WTC11 (cell line): ENCODE measurements at places on chromosomes 2 and 18.
A peak's percentile ranks its signal among the peaks of the same experiment; 100 is the strongest.

GRCh38 chr2:225756198-225756597 lies 356.7 kb downstream of the NYAP2 start:
- no peak for DNase-seq

DNA sequence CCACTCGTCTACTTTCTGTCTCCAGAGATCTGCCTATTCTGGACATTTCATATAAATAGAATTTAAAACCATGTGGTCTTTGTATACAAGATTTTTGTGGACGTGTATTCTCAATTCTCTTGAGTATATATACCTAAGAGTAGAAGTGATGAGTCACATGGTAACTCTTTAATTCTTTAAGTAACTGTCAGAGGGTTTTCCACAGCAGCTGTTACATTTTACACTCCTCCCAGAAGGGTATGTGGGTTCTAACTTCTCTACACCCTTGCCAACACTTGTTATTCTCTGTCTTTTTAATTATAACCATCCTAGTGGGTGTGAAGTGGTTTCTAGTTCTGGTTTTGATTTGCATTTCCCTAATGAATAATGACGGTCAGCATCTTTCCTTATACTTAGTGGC lies 70.9 kb downstream of the MAP3K20 start:
- DNase-seq: no peak

DNA sequence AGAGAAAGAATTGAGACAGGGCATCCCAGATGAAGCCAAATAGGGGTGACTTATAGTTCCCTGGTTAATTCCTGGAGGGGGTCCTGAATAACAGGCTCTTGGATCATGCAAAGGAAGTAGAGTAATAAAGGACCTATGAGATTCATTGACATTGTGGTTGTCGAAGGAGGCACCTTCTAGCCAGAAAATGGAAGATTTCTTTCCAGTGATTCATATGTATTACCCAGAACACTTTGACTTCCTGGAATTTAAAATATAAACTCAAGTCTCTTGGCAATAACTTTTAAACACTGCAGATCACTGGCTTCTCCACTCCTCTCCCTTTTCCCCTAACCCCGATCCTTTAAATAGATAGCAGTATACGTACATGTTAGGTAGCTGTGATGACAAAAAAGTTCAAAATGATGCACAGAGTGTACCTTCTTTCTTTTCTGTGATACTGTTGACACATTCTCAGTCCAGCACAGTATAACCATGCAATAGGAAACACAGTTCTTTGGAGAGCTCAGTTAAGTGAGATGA lies 211.8 kb downstream of the LTBP1 start:
- DNase-seq: no peak

DNA sequence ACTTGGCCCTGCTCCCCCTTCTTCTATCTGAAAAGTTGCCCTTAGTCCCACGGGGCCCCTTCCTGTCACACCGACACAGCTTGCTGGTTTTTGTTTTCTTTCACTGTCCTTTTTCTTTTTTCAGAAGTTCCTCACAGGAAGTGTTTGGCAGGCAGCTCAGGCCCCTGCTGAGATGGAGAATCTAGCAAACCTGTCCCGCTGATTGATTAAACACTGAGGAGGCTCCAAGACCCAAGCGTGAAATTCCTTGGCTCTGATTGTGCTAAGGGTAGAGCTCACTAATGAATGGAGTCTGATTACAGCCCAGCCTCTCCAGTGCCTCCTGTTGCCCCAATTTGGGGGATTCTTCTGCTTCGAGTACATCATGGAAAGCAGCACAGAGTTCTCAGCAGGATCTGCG lies 365.9 kb upstream of the MEX3C start:
- no peak for DNase-seq

DNA sequence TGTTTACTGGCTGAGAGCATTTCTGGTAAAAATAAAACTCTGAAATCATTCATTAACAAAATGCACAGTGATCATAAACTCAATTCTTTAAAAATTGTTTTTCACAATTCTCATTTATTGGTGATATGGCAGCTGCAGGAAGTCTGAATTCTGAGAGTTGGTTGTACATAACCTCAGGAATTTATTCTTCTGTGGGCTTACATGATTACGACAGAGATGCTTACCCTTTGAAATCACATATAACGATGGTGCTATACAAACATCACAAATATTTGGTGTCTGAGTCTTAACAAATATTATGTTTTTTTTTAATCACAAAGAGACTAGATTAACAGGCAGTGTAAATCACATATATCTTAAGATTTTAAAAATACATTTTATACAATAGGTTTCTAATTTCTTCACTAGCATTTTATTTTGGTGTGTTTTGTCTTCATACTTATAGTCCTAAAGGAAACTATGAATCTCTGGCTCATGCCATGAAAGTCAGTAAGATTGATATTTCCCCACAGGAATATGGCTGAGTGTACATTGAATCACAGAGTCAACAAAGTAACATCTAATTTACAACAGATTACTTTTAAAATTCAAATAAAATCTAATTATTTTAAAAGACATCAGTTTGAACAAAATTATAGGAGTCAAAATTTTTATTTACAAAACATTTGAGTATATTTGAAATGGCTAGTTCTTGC lies 318.8 kb upstream of the THUMPD2 start:
- no peak for DNase-seq

- no peak for DNase-seq
These were observed 89.8 kb downstream of the LOXHD1 start for GRCh38 chr18:46567196-46567595.

DNA sequence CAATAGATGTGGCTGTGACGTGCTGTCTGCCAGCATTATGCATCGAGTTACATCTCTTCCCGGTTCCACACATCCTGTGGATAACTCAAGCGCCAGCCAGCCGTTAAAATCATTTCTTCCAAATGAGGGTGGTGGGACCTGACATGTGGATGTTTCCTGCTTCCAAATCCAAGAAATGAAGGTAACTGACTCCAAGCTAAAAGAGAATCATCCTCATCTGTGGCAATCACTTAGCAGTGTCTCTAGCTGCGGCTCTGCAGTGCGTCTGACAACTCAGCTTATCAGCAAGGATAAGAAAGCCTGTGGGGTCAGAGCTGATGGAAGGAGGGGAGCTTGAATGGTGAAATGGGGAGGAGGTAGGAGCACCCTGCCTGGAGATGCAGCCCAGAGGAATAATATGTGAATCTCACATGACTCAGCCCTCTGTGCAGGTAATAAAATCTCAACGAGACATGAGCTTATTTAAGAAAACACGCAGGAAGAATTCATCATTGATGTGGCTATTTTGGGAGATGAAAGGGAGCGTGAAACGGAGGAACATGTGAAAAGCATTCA lies 382.2 kb upstream of the TRIB2 start:
- no peak for DNase-seq

- DNase-seq: no peak
These were observed 38.3 kb upstream of the ITGB6 start for GRCh38 chr2:160238392-160238791.

GRCh38 chr2:127044165-127044718 lies 62.7 kb downstream of the BIN1 start:
- no peak for DNase-seq

GRCh38 chr2:159124441-159124911 lies 156.0 kb downstream of the TANC1 start:
- no peak for DNase-seq

GRCh38 chr2:26033270-26033817 lies 540 bp upstream of the RAB10 start:
- DNase-seq: peak; percentile 81

- no peak for DNase-seq
These were observed 411.1 kb downstream of the FIGN start for GRCh38 chr2:163324677-163325076.

GRCh38 chr2:183995632-183996031 lies 602.7 kb upstream of the ZNF804A start:
- DNase-seq: no peak

DNA sequence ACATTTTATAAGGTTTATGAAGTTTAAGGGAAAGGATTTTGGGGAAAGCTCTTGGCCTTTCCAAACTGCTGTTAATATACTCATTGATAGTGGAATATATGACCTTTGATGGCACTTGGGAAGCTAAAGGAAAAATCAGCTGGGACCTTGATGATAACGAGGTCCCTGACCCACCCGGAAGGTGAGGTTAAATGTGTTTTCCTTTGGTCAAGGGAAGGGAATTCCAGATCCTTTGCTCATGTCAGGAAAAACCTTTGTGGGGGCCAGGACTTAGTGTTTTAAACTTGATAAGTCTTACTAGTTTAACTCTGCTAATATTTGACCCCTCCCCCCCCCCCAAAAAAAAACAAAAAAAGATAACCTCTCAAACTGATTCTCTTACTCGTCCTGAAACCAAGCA lies 50.7 kb downstream of the CRIM1 start:
- no peak for DNase-seq

DNA sequence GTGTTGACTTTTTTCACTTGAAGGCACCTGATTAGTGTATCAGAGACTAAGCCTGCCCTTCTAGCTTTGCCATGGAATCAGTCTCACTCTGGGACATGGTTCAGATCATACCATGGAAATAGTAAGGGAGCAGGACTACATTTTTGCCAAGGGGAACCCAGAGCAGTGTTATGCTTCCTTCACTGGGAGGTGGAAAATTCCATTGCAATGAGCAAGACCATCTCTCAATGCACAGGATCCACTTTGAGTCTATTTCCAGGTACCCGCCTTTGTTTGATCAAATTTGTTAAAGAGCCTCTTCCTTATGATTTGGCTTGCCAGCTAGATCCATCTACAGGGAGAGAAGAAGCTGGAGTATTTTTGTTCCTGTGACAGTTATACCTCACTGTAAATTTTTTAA lies 395.8 kb downstream of the MTX2 start:
- no peak for DNase-seq

DNA sequence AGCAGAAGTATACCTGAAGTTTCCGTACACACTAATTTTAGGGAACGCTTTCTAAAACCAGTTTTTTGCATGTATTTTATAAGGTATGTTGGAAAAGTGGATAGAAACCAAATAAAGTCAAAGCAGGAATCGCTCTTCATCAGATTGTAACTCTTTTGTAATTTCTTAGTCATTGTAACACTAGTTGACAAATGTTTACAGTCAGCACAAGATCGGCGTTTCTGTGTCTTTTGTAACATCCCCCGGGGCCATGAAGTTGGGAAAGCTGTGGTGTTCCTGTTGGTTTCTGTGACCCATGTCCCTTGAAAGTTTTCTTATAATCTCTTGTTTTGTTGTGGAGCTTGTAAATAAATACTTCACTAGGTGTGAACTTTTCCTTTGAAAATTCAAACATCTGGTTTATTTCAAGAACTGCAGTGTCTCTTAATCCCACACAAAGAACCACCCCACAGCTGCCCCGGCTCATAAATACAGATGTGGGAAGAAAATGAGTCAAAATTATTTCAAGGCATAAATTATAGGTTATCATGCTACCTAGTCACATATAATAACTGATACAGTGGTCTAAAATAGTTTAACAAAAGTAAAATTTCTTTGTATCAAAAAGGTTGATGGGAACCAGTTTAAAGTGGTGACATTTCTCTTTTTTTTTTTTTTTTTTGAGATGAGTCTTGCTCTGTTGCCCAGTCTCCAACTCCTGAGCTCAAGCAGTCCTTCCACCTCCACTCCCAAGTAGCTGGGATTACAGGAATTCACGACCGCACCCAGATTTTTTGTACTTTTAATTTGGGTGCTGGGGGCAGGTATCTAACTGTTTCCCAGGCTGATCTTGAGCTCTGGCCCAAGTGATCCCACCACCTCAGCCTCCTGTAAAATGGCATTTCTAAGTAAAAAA lies 751 bp upstream of the NMI start:
- no peak for DNase-seq

- no peak for DNase-seq
These were observed 46.0 kb downstream of the COL3A1 start for GRCh38 chr2:189020179-189020578.

DNA sequence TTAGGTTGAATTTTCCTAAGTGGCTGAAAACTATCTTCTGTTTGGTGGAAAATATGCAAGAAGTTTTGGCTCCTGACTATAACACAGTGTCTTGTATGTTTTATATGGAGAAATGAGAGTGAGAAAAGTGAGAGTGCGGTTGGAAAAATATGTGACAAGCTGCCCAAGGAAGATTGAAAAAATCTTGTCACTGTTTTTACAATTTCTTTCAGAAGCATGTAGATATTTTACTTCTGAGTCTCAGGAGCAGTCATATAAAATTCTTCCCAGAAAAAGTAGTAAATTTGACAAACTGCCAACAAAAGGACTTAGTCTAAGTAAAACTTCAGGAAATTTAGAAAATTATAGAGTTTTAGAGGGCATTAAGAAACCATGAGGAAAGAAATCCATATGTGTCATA lies 19.4 kb upstream of the RMND5A start:
- no peak for DNase-seq

GRCh38 chr2:54047091-54047490 lies 68.3 kb upstream of the ACYP2 start:
- no peak for DNase-seq

- no peak for DNase-seq
These were observed 128.3 kb downstream of the SH3BP4 start for GRCh38 chr2:235080101-235080500.

- DNase-seq: no peak
These were observed 122.5 kb downstream of the FHOD3 start for GRCh38 chr18:36419900-36420531.

- no peak for DNase-seq
These were observed 513.2 kb upstream of the RAB12 start for GRCh38 chr18:8095947-8096570.

DNA sequence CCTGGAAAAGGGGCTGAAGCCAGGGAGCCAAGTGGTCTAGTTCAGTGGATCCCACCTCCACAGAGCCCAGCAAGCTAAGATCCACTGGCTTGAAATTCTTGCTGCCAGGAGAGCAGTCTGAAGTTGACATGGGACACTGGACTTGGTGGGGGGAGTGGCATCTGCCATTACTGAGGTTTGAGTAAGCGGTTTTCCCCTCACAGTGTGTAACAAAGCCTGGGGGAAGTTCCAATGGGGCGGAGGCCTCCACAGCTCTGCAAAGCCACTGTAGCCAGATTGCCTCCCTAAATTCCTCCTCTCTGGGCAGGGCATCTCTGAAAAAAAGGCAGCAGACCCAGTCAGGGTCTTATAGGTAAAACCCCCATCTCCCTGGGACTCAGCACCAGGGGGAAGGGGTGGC lies 144.4 kb downstream of the PTPRM start:
- DNase-seq: no peak

- no peak for DNase-seq
These were observed 34.5 kb downstream of the RAB31 start for GRCh38 chr18:9742524-9743131.

- DNase-seq: no peak
These were observed 69.3 kb downstream of the TTC27 start for GRCh38 chr2:32697156-32697555.
